Vagina (tissue), 2 donors: ENCODE measurements at places on chromosomes 12 and 14.

- DNase-seq, result no peak
These were observed 44.0 kb downstream of the CCER1 start for GRCh38 chr12:90910958-90911357.

GRCh38 chr12:24446287-24446686, 496.8 kb upstream of the SOX5 start:
- DNase-seq, result no peak

GRCh38 chr12:105773471-105773870, 365.3 kb downstream of the NUAK1 start:
- no peak for DNase-seq

DNA sequence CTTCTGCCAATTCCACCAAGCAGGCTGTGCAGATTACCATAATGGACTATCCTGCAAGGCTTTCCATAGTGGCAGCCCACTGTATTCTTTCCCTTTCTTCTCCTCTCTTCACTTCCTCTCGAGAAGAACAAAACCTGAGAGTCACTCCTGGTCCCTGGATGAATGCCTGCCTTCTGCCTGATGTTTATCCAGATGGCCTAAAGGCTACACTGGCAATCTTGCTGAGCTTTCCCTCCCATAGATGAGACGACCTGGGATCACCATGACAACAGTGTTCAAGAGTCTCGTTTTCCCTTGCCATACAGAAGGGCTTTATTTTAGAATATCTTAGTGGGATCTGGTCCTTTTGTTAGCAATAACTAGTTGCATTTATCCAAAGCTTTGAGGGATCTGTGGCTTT, 142.3 kb downstream of the RTN1 start:
- DNase-seq, result no peak

DNA sequence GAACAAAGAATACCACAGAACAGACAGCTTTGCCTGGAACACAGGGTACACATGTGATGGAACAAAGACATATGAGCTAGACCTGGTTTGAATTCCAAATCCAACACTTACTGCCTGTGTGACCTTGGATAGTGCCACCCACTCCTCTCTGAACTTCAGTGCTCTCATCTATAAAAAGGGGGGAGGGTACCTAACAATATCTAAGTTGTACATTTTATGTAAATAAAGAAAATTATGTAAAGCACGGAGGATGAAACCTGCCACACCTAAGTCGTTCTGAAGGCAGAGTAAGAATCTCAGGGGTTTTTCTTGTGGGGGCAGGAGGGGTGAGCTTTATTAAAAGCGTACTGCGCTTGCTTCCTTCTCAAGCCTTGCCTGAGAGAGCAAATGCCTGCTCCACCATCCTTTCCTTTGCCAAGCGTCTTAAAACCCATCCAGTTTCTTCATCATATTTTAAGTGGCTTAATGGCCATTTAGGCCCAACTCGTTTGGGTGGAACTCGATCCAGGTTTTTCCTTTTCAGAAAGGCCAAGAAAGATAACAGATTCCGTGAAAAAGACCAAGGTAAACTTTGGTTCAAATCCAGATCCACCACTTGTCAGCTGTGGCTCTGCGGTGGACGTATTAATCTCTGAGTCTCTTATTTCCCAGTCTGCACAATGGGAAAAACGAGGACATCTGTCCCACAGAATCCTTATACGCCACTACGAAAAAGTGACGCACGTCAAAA, 946 bp downstream of the DDX24 start:
- no peak for DNase-seq

GRCh38 chr12:62744551-62744950, 190.4 kb downstream of the PPM1H start:
- DNase-seq, result no peak

GRCh38 chr12:54300732-54301427, at the start of gene NFE2:
Gene NFE2, minus strand, starts transcription at chr12:54301015. Its CDS starts 5,767 bp downstream, at chr12:54295248.
- no peak for DNase-seq

GRCh38 chr12:114974333-114974732, 290.4 kb upstream of the TBX3 start:
- DNase-seq, result no peak
